ENCODE measurements at places on chromosomes 16 and 17. TPM values are rescaled to one million over a fixed set of nuclear protein-coding genes. Genes with fewer than 3 reads are reported as not detected.

The SCNN1G gene
- total RNA-seq = 0.61 TPM

The GDPD3 gene
- total RNA-seq = 1.3 TPM

The MSLN gene
- total RNA-seq = 0.61 TPM

The ITGA2B gene
- total RNA-seq = 0.38 TPM

The SLC9A5 gene
- 0.09 TPM for total RNA-seq

The CD300LB gene
- 0.38 TPM for total RNA-seq

The ATAD5 gene
- 9.3 TPM for total RNA-seq

The ITGAL gene
- total RNA-seq = 48.6 TPM

The APOH gene
- total RNA-seq = 0.33 TPM

The CBLN1 gene
- 1.3 TPM for total RNA-seq

The ADAM11 gene
- total RNA-seq = 0.33 TPM

The HBA2 gene
- total RNA-seq = 595 TPM

The AOC2 gene
- 0.28 TPM for total RNA-seq

The CRYBA1 gene
- total RNA-seq = 0.38 TPM

Measured in thymus (tissue), 14 donors.